ENCODE measurements at places on chromosomes 16 and 17.
A peak's percentile ranks its signal among the peaks of the same experiment; 100 is the strongest.

DNA sequence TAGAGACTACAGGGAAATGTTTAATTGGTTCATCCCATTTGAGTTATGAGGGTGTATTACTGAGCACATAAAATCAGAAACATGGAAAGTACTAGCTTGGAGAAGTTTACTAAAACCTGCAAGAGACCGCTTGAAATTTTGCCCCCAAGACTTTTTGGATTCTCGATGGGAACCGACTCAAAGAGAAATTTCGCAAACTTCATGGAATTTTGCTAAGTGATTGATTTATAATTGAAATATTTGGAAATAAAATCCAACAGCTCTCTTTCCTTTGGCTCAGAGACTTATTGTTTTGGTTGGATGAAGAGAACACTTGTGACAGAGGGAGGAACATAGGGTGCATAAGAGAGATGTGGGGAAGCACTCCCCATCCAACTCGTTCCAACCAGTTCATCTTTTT, 574.4 kb downstream of the WWOX start:
- no peak for DNase-seq

GRCh38 chr16:337975-338575, 14.4 kb downstream of the AXIN1 start:
- no peak for DNase-seq

DNA sequence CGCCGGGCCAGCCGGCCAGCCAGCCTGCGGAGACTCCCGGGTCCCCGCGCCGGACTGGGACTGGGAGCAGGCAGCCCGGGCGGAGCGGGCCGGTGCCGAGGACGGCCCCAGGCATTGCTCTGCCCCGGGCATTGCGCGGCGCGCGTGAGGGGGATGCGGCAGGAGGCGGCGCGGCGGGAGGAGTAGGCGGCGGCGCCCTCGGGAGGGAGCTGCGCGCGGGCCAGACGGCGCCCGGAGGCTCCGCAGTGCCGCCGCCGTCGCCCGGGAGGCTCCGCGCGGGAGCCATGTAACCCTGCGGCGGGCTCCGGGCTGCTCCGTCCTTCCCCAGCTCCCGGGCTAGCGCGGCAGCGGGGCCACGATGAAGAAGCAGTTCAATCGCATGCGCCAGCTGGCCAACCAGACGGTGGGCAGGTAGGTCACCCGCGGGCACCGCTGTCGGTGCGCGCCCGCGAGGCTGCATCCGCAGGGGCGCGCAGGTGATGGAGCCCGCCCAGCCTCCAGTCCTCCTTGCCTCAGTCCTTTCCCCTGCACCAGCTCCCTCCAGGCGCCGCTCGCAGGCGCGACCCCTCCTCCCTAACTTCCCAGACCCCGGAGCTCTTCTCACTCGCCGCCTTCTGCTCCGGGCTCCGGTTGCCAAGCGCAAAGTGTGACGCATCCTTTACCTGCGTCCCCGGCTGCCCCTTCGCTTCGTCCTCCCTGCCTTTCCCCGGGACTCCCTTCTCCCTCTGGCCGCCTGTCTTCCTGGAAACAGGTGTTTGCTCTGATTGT, at the start of gene ARHGAP44:
ARHGAP44 (plus strand) TSS at position 18 of the 768 bp plus-strand sequence; CDS start at position 359, 341 bp downstream.
- no peak for DNase-seq

- no peak for DNase-seq
Measured at GRCh38 chr17:42399948-42400843, 12.0 kb upstream of the STAT3 start.

- no peak for DNase-seq
Measured at GRCh38 chr16:65524997-65525396, 403.1 kb upstream of the CDH11 start.

DNA sequence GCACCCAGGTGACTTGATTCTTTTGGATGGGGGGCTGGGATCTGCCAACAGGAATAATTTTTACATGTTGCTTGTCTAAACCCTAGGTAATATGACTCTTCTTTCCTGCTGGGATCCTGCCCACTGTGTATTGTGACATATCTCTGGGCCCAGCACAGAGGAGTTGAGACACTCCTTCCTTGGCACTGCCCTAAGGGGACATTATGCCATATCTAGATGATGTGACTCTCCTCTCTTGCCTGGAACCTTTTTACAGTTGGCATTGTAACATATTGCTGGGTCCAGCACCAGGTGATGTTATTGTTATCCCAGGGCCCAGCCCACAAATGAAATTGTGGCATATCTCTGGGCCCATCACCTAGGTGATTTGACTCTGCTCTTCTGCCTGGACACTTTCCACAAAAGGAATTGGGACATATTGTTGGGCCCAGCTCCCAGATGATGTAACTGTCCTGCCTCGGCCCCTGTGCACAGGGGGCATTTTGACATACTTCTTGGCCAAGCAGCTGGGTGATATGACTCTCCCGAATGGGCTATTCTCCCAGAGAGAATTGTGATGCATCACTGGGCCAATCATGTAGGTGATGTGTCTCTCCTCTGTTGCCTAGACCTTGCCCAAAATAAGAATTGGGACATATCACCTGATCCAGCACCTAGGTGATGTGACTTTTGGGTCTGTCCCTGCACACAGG, 1837.7 kb downstream of the TP53TG3F start:
- DNase-seq, result no peak

GRCh38 chr17:67110619-67111018, 66.3 kb downstream of the CACNG1 start:
- DNase-seq, result no peak

GRCh38 chr16:52293204-52293603, 253.7 kb downstream of the TOX3 start:
- DNase-seq, result no peak

- DNase-seq, result no peak
Measured at GRCh38 chr17:3033248-3033640, 30.2 kb downstream of the OR1D5 start.

DNA sequence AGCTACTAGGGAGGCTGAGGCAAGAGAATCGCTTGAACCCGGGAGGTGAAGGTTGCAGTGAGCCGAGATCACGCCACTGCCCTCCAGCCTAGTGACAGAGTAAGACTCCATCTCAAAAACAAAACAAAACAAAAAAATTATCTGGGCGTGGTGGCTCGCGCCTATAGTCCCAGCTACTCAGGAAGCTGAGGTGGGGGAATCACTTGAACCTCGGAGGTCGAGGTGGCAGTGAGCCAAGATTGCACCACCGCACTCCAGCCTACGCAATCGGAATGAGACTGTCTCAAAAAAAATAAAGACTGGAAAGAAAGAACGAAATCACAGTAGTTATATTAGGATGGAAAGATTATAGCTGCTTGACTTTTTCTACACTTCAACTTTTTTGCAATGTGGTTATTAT, 18.9 kb downstream of the COG1 start:
- peak; percentile 80 for DNase-seq

GRCh38 chr17:17179371-17179827, 26.7 kb downstream of the PLD6 start:
- DNase-seq, result peak; percentile 51

DNA sequence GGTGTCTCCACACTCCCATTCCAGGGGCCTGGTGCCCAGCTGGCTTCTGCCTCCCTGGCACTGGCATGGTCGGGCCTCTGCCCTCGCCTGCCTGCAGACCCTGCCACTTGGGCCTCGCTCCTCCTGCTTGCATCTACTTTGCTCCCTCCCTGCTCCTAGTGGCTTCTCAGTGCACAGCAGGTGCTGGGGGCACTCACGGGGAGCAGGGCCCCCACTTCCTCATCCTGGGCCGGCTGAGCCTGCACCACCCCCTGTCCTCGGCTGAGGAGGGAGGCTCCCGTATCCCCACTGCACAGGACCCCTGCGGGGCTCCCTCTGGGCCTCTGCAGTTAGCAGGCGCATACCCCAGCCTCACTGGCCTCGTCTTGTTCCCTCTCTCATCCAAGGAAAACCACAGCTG, 35.2 kb downstream of the CIBAR2 start:
- DNase-seq, result no peak

DNA sequence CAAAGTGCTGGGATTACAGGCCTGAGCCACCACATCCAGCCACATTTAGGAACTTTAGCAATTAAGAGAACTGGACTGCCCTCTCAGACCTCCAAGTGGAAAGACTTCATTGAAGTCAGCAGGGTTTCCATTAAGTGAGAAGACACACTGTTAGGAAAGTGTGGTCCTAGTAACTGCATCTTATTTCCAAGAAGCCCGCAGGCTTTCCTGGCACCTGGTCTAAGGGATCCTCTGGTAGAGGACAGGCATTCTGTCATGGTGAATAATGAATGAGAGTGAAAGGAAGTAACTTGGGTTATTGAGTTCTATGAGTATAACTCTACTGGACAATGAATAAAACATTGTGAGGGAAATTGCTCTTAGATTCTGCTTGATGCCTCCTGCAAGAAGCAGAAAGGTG, 14.1 kb downstream of the C17orf75 start:
- no peak for DNase-seq

DNA sequence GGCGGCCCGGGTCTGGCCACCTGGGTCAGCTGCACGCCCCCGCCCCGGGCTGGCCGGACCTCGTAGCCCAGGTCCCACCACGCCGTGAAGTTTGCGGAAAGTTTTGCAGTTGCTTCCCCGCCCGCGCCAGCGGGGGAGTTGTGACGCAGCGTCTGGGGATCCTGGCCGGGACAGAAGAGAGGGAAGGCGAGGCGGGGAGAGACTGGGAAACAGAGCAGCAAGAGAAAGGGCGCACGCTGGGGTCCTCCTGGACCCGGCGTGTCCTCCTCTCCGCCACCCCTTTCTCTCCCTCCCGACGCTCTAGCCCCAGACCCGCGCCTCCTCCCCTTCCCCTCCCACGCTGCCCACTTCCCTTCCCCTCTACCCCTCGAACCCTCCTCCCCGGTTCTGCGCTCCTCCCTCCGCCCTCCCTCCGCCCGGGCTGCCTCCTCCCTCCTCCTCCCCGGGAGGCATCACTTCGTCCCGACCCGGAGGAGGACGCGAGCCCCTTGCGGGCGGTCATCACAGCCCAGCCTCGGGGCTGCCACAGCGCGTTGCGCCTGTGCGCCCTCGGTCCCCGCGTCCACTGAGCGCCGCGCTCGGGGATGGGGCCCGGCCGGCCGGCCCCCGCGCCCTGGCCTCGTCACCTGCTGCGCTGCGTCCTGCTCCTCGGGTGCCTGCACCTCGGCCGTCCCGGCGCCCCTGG, at the start of gene MRC2:
MRC2 (plus strand) TSS at position 452 of the 685 bp plus-strand sequence; CDS start at position 585, 133 bp downstream.
- no peak for DNase-seq

DNA sequence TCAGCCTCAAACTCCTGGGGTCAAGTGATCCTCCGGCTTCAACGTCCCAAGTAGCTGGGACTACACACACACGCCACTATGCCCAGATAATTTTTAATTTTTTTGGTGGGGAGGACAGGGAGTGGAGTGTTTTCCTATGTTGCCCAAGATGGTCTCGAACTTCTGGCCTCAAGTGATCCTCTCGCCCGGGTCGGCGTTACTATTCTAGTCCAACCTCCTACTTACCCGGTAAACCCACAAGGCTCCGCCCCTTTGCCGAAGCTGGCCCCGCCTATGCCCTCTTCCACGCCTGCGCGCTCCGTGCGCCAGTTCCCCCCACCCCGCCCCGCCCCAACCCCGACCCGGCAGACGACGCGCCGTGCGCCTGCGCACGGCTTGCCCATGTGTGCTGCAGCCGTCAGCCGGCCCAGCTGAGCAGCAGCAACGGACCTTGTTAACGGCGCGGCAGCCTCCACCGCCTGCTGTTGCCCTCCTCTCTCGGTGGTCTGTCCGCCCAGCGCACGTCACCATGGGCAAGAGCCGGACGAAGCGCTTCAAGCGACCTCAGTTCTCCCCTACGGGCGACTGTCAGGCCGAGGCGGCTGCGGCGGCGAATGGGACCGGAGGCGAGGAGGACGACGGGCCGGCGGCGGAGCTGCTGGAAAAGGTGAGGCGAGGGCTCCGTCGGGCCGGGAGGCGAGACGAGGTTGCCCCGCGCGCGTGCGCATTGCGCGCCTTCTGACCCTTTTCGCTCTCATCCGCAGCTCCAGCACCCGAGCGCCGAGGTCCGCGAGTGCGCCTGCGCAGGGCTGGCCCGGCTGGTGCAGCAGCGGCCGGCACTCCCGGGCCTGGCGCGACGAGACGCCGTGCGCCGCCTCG, at the start of gene HEATR3:
HEATR3 (plus strand) TSS at position 347 of the 858 bp plus-strand sequence; CDS start at position 509, 162 bp downstream.
- peak; percentile 89 for DNase-seq

- no peak for DNase-seq
Measured at GRCh38 chr17:56577190-56577842, 16.2 kb upstream of the NOG start.

GRCh38 chr16:56764835-56765234, 34.9 kb downstream of the NUP93 start:
- DNase-seq, result no peak

DNA sequence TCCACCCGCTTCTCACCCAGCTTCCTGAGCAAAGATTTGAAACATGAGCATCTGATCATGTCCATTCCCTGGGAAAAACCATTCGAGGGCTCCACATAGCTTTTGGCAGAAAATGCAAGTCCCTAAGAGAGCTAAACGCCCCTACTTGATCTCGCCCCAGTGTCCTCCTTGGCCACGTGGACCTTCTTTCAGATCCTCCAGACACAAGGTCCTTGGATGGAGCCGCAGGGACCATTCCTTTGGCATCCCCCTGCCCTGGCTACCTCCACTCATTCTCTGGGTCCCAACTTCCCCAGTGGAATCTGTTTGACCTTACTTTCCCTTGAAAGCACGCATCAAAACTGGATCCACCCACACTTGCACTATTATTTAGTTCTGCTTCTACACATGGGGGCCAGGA, 146.5 kb downstream of the SDK2 start:
- no peak for DNase-seq

DNA sequence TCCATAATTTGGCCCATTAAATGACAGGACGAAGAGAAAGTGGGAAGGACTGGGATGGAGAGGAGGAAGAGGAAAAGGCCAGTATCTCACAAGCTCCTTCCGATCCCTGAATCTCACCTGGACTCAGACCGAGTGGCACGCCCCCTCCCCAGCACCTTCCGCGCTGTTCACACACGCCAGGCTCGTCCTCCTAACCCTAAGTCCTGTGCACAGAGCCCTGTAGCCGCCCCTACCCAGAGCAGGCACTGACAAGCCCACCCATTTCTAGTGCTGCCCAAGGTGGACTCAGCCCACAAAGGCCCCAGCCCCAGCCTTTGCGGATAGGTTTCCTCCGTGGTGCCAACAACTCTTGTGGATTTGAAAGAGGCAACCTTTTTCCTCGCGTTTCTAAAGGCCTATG, 9.2 kb downstream of the HS3ST3B1 start:
- no peak for DNase-seq

DNA sequence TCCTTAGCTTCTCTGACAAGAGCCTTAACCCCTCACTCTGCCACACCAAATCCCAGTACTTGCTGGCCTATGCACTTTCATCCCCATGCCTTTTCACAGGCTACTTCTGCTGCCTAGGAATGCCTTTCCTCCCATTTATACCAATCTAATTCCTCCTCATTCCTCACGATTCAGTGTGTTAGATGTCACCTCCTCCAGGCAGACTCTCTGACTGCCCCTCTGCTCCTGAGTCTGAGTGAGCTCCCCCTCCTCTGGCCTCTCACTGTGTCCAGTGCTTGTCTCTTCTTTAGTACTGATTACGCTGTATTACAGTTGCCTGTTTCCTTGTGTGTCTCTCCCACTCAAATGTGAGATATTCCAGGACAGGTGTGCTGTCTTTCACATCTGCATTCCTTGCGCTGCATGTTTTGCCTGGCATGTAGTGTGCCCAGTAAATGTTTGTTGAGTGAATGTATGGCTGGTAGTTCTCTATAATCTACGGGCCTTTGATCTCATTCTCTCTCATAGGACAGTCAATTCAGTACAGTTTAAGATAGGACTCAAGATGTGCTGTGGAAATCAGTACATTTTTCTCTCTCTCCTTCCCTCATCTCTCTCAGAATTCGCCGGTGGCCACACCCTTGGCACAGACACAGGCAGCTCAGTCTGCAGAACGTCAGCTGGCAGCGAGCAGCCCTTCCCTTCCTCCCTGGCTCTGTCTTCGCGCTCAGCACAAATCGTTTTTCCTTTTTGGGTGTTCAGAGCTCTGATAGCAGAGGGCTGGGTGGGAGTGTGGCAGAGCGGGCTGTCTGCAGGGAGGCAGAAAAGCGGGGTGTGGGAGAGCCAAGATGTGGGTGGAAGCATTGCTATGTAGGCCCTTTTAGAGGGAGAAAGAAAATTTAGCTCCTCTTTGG, 18.5 kb downstream of the ARL4D start:
- no peak for DNase-seq

Measured in CD4-positive, alpha-beta memory T cell (primary cell).